ENCODE measurements at places on chromosomes 12 and 14. TPM values are rescaled to one million over a fixed set of nuclear protein-coding genes. Genes with fewer than 3 reads are reported as not detected.

- DNase-seq = no peak
Observed at GRCh38 chr12:122757568-122757967, 4.9 kb downstream of the DENR start.

Gene APOLD1
- polyA plus RNA-seq = 41.8 TPM

- no peak for DNase-seq
Observed at GRCh38 chr14:65915125-65915524, 502.6 kb downstream of the FUT8 start.

- no peak for DNase-seq
Observed at GRCh38 chr12:68631227-68631626, 20.5 kb downstream of the RAP1B start.

- DNase-seq = no peak
Observed at GRCh38 chr12:94916663-94917062, 86.8 kb downstream of the NDUFA12 start.

- DNase-seq = no peak
Observed at GRCh38 chr12:1205512-1206060, 214.6 kb downstream of the ERC1 start.

- DNase-seq = no peak
Observed at GRCh38 chr14:47539031-47539461, 136.4 kb downstream of the MDGA2 start.

Gene GDF3
- polyA plus RNA-seq = 0.20 TPM

DNA sequence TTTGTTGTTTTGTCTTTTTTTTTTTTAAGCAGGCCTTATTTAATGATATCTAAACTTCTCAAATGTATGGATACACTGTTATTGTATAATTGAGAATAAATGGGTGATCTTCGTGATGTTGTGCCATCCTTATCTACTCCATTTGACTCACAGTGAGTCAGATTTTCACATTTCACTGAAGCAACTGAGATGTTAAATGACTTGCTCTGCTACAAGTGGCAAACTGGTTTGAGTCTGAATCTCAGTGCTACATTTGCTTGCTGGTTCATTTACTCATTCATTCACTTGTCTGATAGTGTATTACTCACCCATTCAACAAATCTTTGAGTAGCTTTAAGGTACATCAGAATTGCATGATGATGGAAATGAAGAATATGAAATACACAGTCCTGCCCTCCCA is 2.6 kb downstream of the KIAA0586 start:
- no peak for DNase-seq

Gene PLEKHG7
- polyA plus RNA-seq = 0.13 TPM

- no peak for DNase-seq
Observed at GRCh38 chr12:92675092-92675865, 27.5 kb upstream of the PLEKHG7 start.

- no peak for DNase-seq
Observed at GRCh38 chr12:75308279-75308678, 21.8 kb downstream of the CAPS2 start.

DNA sequence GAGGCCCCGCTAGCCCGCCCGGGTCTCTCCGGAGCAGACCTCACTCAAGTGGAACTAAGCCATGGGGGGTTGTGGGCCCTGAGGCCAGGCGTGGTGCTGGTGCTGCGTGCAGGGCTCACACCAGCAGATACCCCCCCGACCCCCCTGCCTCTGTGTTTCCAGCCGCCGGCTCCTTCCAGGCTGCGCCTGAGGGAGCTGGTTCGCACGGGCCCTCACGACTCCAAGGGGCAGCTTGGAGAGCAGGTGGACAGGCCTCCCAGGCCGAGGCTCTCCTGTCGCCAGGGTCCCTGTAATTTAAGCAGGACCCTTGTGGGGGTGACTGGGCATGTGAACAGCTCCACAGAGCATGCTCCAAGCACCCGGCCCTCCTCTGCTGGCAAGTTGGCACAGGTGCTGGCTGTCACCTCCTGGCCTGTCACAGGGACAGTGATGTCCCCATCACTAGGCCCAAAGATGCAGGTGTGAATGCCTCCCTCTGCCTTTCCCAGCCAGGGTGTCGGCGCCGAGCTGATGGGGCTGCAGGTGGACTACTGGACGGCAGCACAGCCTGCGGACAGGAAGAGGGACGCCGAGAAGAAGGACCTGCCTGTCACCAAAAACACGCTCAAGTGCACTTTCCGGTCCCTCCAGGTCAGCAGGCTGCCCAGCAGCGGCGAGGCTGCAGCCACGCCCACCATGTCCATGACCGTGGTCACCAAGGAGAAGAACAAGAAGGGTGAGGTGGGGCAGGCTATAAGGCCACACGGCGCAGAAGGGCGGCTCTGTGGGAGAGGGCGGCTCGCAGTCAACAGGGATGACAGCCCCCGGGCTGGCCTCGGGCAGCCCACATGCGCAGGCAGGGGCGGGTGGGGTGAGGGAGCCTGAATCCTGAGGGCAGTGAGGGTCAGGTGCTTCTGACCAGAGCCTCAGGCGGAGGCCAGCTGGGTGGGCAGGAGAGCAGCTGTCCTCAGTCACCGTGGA is 5.9 kb upstream of the TEX22 start:
- DNase-seq = no peak

DNA sequence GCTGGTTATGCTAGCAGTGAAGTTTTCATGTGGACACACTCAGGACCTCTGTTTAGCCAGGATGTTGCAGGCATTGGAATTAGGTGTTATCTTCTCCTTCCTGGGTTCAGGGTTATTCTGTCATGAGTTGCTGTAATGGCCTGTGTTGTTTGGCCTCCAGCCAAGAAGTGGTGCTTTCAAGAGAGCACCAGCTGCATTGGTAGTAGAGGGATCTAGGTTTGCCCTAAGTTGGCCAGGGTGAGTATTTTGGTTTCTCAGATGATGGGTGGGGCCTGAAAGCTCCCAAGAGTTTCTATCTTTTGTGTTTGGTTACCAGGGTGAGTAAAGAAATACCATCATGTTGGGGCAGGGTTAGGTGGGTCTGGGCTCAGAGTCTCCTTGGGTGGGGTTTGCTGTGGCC is 2.7 kb upstream of the GZMH start:
- DNase-seq = no peak

GRCh38 chr12:45666816-45667215 is 62.7 kb upstream of the ARID2 start:
- no peak for DNase-seq

- no peak for DNase-seq
Observed at GRCh38 chr12:10395390-10395998, 5.7 kb upstream of the KLRK1 start.

Gene PLXNC1
- polyA plus RNA-seq = 1.8 TPM

Gene NFE2
- polyA plus RNA-seq = 0.34 TPM

DNA sequence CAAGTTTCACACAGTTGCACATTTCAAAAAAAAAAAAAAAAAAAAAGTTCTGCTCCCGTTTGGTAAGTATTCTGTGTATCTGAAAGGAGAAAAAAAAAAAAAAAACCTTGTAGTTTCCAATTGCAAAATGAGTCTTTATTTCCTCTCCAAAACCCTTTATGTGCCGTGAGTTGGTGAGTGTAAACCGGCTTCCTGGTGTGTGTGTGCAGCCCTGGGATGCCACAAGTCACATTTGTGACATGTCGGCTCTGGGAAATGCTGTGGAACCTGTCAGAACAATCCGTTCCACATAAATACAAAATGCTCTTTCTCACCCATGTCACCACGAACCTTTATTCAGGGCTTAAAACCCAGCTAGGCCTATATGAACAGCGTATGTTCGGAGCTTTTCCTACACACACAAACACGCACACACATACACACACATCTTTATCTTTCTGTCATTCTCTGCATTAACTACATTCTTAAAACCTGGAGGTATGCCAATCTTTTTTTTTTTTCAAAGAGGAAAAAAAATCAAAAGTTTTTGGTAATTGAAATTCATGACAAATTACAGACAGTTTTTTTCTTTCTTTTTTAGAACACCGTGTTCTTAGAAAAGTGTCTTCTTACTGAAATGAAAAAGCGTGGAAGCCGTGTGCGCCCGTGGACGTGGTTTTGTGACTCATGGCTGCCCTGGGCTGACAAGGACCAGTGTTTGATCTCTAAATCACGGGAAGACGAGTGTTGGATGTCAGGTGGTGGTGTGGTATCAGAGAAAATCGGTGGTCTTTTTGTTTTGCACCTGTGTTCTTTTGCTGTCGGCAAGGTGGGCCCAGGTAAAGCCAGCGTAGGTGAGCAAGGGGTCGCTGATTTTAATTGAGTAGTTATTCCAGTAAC is 612.0 kb downstream of the VRK1 start:
- no peak for DNase-seq

- no peak for DNase-seq
Observed at GRCh38 chr12:68482014-68482413, 128.7 kb upstream of the RAP1B start.

- peak; percentile 48 for DNase-seq
Observed at GRCh38 chr12:2212971-2213869, 160.4 kb downstream of the CACNA1C start.
